ENCODE measurements at places on chromosomes 16 and 17.
A peak's percentile ranks its signal among the peaks of the same experiment; 100 is the strongest.

DNA sequence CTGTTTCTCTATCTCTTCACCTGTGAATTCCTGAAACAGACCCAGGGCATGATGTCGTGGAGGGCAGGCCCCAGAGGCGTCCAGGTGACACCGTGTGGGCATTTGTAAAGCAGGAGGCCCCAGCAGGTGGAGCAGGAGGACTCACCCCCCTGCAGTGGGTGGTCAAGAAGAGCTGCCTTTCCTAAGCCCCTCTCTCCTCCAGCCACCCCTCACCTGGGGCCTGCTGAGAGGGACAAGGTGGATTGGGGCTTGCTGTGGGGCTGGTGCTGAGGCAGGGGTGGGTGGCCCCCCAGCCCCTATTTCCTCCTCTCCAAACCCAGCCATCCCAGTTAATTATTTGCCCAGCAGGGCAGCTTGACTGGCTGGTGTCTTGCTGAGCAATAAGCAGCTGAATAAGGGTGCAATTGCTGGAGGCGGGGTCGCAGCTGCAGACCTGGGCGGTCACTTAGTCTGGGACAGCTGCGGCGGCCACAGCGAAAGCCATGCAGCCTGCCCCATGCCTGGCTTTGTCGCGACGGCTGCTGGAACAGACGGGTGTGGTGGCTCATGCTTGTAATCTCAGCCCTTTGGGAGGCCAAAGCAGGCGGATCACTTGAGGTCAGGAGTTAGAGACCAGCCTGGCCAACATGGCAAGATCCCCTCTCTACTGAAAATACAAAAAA lies 56.4 kb downstream of the JPH3 start:
- no peak for DNase-seq

GRCh38 chr16:47073223-47074155 lies 70.3 kb downstream of the NETO2 start:
- DNase-seq, result no peak

- peak; percentile 87 for DNase-seq
Observed at GRCh38 chr16:30628628-30629540, 18.7 kb upstream of the ZNF689 start.

DNA sequence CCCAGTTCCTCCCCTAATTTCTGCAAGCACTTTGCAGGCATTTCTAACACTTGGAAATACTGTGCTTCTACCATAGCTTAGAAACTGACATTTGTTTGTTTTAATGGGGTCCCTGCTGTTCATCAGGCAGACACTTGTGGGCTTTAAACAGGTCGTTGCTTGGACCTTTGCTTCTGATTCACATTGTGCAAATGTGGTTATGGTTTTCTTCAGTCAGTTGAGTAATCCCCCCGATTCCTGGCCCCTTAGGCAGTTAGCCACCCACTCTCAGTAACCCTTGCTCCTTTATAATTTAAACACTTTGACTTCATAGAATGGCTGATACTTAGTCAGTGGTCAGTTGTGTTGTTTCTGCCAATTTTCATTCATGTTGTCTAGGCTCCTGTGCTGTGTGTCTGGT lies 39.4 kb downstream of the SLC47A1 start:
- no peak for DNase-seq
